ENCODE measurements at places on chromosomes 5 and 9.

GRCh38 chr9:17864951-17865350 lies 286.1 kb downstream of the SH3GL2 start:
- no peak for DNase-seq

GRCh38 chr9:27195191-27195590 lies 86.2 kb downstream of the TEK start:
- no peak for DNase-seq

DNA sequence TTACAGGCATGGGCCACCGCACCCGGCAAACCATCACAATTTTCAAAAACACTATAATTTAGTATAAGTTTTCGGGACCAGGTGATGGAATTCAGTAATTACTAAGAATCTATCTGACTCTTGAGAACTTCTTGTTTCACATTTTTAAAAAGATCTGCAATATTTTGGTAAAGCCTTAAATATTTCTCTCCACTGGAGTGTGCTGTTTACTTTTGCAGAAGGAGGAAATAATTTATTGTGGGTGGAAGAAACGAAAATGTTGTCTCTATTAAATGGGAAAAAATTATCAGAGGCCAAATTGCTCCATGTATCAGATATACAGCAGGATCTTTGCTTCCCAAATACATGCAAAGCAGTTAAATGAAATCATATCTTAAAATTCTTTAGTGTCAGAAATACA lies 566.8 kb upstream of the CYLC2 start:
- no peak for DNase-seq

DNA sequence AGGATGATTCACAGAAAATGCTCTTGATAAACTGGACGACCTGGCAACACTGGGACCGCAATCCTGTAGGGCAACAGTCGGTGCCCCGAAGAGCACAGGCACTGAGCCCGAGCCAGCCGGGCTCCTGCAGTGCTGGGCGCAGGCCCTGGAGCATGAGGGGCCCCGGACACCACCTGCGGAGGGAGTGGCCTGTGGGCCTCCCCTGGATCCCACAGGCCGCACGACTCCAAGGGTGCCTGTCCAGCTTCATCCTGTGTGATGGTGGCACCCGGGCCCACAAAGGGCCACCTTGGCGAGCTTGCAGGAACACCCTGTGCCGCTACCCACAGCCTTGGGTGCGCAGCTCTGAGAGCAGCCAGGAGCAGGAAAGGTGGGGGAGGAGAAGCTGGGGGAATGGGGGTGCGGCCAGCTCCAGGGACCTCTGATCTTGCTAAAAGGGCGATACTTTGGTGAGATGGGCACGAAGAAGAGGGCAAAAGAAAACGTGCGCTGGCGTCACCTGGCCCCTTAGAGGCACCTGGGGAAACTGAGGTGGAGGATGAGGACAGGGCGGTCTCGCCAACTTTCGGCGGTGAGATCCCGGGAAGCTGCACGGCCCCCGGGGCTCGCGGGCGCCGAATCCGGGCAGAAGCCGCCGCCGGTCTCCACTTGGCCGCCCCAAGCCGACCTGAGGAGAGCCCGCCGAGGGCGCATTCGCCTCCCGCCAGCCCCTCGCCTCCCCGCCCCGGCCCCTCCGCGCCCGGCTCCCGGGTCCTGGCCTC lies 722 bp downstream of the TBC1D9B start:
- DNase-seq = peak; percentile 13

DNA sequence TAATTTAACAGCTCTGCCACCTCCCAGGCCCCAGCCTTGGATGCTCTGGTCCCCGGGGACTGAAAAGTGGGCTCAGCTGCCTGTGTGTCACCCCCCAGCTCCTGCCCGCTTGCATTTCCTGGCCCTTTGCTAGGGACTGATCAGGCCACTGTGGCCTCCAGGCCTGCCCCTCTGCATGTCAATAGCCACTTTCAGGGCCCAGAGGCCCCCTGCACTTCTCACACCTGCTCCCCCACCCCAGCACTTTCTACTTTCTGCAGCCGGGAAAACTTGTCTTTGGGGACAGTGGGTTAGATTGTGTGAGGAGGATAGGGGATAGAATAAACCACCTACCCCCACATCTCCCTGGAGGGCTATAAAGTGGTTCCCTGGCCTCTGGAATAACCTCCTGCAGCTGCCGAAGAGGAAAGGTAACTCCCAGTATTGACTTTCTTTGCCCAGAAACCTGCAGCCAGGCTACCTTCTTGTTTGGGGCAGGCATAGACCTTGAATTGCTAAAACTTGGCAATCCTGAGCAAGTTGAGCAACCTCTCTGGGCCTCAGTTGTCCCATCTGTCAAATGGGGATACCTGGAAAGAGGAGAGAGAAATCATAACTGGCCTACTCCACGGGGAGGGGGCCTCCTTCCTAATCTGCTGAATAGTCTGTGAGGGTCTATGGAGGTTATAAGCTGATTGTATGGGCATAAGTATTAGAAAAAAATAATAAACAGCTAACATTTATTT lies 7.8 kb downstream of the AIF1L start:
- DNase-seq = no peak

DNA sequence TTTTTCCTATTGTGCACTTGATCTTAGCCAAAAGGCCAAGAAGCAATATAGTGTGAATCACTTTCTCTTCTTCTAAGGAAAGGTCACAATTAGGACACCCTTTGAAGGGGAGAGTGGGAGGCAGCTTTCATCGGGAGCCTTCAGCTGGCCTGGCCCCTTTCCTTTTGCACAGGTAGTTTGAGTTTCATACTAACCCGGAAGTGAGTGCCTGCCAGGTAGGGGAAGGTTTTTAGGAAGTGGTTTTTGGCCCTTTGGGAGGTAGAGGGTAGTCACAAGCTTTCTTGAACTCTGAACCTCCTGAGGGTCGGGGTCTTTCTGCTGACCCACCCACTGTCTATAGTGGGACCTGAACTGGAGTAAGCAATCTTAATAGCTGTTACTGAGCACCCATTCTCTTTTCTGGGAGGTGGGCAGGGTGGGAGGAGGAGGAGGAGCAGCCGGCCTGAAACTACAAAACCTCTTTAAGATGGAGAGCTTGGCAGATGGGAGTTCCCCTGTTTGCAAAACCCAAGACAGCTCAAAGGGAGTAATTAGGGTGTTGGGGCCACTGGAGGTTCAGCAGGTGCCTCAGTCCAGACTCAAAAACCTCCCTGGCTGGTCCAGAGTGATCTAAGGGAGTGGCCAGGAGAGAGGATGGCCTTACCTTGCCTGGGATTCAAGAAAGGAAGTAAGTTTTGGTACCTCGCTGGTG lies 6.0 kb downstream of the LARP1 start:
- no peak for DNase-seq

DNA sequence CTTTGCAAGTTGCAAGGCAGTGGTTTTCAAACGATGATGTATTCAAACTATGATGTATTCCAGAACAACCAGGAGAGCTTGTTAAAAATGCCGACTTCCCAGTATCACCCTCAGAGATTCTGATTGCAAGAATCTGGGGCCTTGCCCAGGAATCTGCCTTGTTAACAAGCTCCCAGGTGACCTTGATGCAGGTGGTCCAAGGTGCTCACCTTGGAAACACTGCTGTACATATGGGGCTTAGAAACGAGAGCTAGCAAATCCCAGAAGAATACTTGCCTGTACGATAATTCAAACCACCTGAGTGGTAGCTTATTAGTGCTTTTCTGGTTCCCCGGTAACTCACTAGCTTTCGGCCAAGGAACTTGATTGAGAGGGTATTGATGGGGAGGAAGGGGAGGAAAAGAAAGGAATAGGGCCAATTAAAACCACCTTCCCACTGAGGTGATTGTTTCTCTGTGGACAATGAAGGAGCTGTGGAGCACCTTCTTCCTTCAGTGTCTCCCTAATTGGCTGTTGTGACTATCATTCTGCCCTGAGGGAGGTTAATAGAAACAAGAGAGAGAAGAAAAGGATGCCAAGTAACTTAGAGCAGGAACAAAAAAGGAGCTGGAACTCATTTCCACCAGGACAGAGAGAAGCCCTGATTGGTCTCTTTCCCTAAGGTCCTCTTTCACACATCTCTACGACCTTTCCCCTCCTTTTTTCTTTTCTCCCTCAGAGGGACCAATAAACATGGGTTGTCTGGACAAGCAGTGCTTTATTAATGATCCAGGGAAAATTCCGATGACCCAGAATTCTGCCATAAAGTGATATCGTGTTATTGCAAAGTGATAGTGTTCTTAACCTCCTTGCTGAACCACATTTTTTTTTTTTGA lies 218.8 kb downstream of the TMEM167A start:
- DNase-seq = no peak

DNA sequence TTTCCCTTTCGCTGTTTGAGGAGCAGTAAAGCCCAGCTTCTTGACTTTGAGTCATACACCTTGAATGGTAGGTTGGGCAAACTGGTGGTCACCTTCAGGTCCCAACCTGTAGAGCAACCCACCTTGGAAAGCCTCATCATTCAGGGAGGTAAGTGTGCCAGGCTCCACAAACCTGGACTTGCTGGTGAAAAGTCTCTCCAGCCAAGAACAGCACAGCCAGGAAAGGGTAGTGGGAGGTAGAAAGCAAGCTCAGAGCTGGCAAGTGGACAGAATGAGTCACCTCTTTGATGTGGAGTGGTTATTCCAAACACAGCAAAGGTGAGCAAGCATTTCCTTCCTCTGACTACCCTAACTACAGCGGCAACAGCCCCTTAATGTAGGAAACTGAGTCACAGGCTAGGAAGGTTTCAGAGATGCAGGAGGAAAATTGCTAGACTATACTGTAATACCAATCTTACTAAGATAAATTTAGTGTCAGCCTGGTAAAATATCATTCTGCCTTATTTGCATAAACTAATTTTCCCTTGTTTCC lies 117.5 kb upstream of the MTAP start:
- DNase-seq = no peak

GRCh38 chr5:66841264-66841663 lies 245.1 kb downstream of the MAST4 start:
- no peak for DNase-seq

DNA sequence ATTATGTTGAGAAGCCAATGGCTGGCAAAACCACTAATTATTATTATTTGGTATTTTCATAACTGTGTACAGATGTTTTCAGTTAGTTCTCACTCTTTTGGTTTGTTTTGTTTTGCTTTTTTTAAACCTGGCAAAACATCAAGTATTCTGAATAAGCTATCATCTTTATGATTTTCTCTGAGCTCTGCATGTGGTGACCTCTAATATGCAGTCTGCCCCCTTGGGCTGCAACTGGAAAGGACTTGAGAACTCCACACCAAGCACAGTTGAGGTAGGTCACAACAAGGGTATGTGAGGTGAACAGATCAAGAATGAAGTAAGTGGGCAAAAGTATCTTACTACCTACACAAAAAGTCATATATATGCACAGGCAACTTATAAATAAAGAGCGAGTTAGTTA lies 202.2 kb downstream of the NFIB start:
- no peak for DNase-seq

DNA sequence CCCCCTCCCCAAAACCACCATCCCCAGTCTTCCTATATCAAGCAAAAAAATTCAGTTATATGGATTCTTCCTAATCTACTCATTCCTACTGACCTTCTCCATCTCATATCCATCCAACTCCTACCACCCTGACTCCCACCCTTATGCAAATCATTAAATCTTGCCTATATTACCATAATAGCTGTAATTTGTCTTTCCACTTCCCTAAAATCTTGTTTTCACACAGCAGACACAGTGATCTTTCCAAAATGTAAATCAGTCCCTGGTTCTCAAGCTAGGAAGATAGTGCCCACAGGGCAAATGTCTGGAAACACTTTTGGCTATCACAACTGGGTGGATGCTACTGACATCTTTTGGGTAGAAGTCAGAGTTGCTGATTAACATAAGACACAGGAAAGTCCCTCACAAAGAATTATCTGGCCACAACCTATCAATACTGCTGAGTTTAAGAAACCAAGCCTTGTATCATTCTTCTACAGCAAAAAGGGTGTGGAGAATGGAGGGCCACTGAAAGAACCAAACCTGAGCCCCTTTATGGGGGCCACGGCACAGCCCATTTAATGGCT lies 1.4 kb downstream of the SRA1 start:
- no peak for DNase-seq

GRCh38 chr5:154010660-154011059 lies 28.1 kb downstream of the FAM114A2 start:
- DNase-seq = no peak

DNA sequence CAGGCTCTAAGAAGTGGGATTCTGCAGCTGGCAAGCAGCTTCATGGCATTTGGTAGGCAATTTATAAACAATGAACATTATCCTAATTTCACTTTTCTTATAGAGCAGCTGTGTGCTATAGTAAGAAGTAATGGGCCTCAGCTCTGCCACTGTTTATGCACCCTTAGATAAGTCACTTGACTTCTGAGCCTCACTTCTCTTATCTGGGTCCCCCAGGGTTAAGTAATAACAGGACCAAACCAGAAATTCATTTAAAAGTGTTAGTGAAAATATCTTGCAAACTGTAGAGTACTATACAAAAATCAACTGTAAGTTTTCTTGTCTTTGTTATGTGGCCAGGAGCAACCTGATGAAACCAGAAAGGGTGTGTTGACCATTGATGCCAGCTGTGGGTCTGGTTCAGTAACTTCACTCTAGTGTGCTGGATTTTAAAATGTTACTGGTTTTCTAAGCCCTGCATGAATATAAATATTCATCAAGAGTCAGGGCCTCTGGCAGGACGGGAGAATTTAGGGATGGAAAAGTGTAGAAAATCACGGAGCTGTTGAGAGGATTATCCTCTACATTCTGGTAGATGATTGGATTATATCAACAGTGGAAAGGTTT lies 24.2 kb downstream of the TNFAIP8 start:
- no peak for DNase-seq

DNA sequence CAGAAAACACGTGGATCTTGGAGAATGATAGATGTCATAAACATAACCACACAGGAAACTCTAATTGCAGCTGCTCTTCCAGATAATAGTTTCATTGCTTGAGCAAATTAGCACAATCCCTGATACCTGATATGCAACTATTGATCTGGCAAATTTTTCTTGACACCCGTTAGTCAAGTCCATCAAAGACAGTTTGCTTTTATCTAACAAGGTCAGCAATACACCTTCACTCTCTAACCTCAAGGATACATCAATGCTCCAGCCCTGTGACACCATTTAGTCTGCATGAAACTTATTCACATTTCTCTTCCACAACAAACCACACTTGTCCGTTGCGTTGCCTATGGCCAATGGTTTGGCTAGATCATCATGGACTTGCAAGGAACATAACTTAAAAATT lies 16.6 kb downstream of the UGT3A1 start:
- no peak for DNase-seq

- no peak for DNase-seq
Observed at GRCh38 chr5:170963521-170963920, 101.7 kb downstream of the RANBP17 start.

GRCh38 chr9:18493451-18493993 lies 19.6 kb downstream of the ADAMTSL1 start:
- DNase-seq = no peak
